HT-29 (cell line): ENCODE measurements at places on chromosomes 5 and 9.

GRCh38 chr9:96025995-96026602 lies 150.6 kb downstream of the ERCC6L2 start:
- no peak for DNase-seq

DNA sequence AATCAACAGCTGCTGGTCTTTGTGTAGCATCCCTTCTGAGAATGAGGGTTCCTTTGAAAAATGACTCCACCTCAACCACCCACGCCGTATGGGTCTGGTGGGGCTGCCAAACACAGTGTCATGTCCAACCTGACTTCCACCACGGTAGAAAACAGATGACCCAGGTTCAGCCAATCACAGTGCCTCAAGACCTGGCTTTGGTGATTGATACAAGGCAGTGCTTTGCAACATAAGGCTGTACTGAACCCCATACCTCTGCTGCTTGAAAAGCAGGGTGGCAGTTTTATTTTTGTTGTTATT lies 11.5 kb upstream of the TGFBR1 start:
- DNase-seq = no peak

DNA sequence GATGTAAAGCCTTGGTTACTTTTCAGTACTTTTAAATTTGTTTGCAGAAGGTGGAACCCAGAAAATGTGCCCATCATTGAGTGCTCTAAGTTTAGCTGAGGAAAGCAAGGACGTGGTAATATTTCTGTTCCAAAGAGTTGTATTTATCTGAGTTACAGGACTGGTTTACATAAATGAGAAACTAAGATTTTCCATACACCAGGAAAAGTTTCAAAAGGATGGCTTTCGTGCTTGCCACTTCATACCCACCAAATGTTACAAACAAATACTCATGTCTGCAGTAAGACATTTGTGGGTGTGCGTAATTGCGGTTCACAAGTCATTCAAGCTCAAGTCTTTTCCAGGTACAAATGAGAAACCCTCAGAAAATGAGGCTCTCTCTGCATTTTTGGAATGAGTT lies 68.1 kb downstream of the CWC27 start:
- no peak for DNase-seq

GRCh38 chr9:136554870-136555269 lies 9.0 kb upstream of the NOTCH1 start:
- no peak for DNase-seq
